ENCODE measurements at places on chromosomes 16 and 17.

GRCh38 chr17:82175951-82176350, 36.7 kb downstream of the CCDC57 start:
- DNase-seq, result no peak

- DNase-seq, result no peak
These were observed 45.3 kb downstream of the RAI1 start for GRCh38 chr17:17726458-17727060.

DNA sequence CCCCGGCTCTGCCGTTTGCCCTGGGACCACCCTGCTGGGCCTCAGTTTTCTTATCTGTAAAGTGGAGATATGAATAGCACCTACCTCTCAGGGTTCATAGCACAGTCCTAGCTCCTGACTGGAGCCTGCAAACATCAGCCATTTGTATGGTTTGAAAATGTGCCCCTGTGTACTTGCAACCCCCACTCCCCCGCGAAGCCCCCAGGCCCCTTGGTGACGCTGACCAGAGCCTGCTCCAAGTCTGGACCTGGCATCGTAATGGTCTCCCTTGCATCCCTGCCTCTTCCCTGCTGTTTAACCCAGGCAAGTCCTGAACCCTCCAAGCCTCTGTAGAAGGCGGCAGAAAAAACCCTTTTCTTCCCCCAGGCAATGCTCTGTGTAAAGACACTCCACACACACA, 128.0 kb downstream of the IRF8 start:
- no peak for DNase-seq

- DNase-seq, result no peak
These were observed 9.9 kb upstream of the CMTM4 start for GRCh38 chr16:66706506-66706880.

DNA sequence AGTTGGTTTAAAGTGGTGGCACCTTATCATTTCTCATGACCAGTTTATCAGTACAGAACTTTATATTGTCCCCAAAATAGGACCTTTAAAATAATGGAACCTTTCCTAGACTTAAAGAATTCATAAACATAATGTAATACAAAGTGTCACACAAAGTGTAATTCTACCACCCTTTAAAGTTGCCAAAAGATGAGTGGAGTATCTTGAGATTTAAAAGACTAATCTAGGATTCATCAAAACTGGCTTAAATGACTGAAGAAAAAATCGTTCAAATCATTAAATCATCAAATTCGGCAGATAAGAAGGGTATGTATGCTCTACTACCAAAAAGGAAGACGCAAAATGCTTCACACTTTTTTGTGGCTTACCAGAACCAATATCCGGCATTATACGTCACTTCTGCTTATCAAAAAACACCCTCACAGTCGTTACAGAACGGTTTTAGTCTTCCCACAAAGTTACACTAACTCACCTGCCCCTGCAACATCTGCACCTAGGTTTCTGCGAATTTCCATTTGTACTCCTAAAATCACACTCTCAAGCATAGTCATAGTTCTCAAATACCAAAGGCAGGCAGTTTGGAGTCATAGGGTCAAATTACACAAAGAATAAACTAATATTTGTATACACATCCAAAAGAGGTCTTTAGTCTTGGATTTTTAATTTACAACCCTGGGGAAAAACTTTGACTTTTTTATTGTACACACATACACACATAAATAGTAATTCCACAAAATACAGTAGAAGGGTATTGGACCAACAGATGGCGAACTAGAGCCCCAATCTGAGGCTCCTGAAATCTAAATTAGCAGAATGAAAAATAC, 1.4 kb upstream of the KANSL1 start:
- peak; percentile 94 for DNase-seq

DNA sequence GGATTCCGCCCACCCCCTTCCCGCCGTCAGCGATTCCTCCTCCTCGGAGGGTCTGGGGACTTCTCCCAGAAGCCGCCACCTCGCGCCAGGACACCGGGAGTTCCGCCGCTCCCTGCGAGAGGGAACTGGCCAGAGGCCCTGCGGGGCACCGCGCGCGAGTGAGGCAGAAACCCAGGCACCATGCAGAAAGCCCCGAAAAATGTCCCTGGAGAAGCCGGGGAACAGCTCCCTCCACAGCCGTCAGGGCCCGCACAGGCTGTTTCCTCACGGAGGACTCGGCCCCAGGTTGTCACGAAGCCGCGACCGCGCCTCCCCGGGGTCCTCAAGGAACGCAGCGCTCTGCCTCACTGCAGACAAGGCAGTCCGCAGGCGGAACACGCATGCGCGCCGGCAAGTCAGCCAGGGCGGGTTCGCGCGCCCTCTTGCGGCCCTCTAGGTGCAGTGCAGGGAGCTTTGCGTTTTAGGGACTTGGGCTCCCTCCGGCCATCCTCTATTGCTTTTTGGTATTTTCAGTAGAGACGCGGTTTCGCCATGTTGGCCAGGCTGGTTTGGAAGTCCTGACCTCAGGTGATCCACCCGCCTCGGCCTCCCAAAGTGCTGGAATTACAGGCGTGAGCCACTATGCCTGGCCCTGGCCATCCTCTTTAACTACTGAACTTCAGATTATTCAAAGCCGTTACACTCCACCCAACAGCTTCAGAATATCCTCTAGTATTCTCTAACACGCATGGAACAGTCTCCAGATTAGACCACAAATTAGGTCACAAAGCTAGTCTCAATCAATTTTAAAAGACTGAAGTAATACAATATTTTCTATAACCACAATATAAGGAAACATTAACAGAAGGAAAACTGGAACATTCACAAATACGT, 20.3 kb upstream of the ZNF287 start:
- DNase-seq, result peak; percentile 93
